ENCODE measurements at places on chromosomes 2 and 18.
A peak's percentile ranks its signal among the peaks of the same experiment; 100 is the strongest.

DNA sequence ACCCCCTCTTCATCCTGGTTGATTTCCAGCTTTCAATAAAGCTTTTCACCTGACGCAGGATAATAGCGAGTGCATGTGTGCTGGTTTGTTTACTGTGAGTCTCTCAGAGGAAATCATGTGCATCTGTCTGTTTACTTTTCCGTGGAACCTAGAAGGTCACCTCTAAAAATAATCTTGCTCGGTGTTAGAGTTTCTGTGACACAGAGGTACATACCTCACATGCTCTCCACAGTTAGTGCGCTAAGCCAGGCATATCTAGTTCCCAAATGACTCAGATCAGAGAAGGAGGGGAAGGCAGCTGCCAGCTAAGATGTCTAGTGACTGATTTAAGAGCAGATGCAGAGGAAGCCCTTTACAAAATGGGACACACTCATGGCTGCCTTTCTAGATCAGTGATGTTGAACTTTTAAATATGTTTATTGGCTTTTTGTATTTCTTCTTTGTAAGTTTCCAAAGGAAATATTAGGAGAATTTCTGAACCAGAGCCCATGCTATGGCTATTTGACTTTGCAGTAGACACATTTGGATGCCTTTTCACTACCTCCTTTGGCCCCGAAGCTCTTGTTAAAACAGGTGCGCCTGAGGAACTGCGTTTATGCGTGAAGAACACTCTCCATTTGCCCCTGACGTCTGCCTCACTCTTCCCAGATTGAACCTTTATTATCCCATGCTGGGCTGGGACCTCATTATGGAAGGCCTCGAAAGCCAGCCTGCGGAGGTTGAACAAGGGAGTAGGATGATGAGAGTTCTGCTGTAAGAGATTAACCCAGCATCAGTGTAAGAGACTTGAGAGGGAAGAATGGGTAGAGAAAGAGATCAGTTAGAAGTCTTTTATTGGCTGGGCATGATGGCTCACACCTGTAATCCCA is 145.6 kb downstream of the FAM161A start:
- peak; percentile 29 for DNase-seq

DNA sequence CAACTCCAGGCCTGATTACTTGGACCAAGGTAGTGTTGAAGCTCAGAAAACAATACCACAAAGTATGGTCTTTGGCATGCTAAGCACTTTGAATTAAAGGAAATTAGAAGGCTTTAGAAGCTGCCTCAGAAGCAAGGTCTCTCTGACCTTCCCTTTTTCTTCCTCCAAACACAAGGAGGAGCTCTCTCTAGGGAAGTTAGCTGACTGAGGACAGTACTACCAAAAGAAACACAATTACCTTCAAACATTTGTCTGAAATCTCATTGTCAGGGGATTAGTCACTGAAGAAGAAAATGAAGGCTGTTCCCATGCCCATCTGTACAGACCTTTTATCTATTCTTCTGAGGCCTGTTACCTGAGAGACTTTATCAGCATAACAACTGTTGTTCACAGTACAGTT is 279.3 kb downstream of the CDH20 start:
- DNase-seq, result no peak

GRCh38 chr18:69758458-69758857 is 189.2 kb downstream of the CD226 start:
- no peak for DNase-seq

- no peak for DNase-seq
Measured at GRCh38 chr18:45580127-45580526, 35.1 kb upstream of the SLC14A2 start.

DNA sequence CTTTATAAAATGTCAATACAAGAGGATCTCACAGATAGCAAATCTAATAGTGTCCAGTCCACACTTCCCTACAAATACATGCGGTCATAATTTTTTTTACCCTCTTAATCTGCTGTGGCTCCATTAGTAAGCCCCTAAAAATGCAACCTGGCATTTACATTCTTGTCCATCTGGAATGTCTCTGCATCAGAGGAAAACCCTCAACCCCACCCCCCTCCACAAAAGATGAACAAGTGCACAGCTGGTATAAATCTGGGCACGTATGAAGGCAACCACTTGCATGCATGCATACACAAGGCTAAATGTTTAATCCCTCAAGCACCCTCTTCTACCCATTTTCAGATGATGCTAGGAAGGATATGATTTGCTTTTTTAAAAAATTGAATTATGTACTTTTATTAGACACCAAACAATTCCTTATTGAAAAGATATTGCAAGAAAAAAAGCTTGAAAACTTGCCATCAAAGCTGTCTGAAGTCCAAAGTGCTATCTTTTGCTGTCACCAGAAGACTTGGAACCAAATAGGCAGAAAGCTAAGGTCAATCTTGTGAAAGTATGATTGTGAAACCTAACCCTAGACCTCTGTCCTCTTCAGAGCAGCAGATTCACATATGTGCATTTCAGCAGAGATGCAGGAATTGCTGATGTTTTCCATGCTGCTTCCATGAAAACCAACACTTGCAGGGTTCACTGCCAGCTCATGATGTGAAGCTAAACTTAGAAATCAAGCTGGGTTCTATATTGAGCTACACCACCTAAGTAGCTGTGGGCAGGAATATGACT is 39.0 kb downstream of the IRS1 start:
- DNase-seq, result peak; percentile 32

GRCh38 chr2:119574108-119574815 is 30.0 kb downstream of the CFAP221 start:
- no peak for DNase-seq

DNA sequence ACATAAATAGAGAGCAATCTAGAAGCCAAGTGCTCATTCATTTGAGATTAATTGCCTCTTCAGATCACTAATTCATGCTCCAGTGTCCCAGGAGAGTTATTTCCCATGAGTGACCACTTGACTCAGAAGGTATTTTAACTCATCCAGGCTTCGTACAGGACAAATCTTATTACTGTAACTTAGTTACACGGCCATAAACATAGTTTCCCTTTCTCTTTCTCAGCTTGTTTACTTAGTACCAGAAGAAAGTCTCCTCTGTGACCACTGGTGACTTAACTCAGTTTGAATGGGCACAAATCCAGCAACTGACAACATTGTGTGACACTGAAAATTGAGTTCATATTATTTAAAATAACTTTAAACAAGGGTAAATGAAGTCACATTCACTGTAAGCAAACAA is 25.3 kb downstream of the MMADHC start:
- no peak for DNase-seq

- no peak for DNase-seq
Measured at GRCh38 chr2:17661460-17661859, 92.2 kb downstream of the SMC6 start.

GRCh38 chr2:46909771-46910419 is 5.7 kb downstream of the MCFD2 start:
- no peak for DNase-seq

GRCh38 chr2:207133820-207134519 is 31.8 kb downstream of the KLF7 start:
- no peak for DNase-seq

DNA sequence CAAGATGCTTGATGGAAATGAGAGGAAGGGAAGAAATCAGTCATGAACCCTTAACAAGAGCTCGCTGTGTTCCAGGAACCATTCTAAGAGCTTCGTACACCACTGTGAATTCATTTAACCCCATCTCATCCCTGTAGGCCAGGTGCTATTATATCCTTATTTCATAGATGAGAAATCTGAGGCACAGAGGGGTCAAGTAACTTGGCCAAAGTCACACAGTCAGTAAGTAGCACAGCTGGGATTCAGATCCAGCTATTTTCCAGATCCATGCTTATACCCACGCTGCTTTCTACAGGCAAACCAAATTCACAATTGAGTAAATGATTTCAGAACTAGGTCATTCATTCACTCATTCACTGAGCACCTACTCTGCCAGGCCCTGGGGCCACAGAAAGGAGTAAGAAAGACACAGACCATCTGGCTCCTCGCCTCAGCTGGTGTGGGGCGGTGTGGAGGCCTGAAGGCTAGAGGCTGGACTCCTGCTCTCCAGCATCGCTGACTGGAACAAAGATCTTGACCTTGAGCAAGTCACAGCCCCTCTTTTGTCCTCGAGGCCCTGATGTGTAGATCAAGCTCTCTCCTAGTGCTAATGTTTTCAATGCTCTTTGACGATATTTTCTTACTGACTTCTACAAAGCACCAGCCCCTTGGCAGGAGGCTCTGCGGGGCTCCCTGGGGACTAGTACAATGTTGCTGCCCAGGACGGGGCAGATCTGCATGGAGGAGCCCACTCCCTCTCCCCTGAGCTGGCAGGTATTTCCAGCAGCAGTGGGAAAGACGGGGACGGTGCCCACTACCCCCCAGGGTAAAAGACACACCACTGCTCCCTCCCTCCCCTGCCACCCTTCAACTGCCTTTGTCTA is 26.5 kb downstream of the STEAP3 start:
- DNase-seq, result no peak

DNA sequence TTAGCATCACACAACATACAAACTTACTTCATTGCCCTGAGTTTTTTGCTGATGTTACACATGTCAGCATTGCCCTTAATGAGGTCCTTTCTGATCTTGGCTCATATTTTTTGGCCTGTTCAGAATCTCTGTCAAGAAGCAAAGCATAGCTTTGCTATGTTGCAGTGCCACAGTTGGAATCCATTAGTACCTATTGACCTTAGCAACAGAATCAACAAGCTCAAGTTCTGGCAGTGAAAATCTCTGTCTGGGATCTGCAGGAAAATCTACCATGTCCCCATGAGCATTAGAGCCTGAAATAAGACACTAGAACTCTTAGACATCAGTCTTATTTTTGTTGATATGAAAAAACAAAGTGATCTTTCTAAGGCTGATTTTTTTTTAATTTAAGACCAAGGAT is 105.6 kb upstream of the FHL2 start:
- no peak for DNase-seq

- no peak for DNase-seq
Measured at GRCh38 chr2:149175956-149176355, 137.5 kb downstream of the LYPD6B start.

- no peak for DNase-seq
Measured at GRCh38 chr2:7438855-7439254, 521.6 kb downstream of the RNF144A start.

DNA sequence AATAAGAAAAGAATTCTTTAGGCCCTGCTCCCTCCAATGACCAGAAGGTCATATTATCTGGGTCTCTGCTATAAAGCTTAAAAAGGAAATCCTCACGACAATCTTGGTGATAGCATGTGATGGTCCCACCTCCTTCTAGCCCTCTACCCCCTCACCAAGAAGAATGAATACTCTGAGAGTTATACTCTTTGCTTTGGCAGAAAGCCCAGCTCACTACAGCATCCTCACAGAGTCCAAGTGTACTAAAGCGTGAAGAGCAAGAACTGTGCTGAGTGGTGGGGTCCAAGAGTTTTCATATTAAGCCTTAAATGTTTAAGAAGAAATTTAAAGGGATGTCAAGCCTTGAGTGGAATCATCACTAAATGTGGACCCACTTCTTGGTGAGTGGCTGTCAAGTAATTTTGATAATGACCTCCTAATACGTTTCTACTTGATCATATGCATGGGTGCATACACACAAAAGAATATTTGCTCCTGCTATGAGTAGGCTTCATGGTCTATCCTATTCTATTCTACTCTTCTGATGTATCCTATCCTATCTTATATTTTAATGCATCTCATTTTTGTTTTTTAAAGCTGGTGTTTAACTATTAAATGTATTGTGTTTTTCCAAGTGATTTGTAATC is 16.5 kb upstream of the SERPINB7 start:
- no peak for DNase-seq

- DNase-seq, result no peak
Measured at GRCh38 chr18:67117804-67118203, 398.7 kb downstream of the DSEL start.

DNA sequence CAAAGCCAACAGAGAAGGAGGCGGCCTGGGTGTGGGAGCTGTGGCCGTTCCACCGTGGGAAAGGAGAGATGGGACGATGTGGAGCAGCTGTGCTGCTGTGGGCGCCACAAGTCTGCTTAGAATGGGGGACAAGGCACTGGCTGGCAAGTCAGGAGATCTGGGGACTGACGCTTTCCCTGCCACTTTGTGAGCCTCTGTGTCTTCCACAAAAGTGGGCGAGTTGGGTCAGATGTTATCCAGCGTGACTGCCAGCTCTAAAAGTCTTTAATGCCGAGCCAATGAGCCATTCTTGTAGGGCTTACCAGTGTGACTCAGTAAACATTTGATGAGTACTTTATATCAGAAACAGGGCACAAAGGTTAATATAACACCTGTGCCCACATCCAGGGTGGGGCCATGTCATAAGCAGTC is 113.6 kb upstream of the MGAT5 start:
- DNase-seq, result no peak

DNA sequence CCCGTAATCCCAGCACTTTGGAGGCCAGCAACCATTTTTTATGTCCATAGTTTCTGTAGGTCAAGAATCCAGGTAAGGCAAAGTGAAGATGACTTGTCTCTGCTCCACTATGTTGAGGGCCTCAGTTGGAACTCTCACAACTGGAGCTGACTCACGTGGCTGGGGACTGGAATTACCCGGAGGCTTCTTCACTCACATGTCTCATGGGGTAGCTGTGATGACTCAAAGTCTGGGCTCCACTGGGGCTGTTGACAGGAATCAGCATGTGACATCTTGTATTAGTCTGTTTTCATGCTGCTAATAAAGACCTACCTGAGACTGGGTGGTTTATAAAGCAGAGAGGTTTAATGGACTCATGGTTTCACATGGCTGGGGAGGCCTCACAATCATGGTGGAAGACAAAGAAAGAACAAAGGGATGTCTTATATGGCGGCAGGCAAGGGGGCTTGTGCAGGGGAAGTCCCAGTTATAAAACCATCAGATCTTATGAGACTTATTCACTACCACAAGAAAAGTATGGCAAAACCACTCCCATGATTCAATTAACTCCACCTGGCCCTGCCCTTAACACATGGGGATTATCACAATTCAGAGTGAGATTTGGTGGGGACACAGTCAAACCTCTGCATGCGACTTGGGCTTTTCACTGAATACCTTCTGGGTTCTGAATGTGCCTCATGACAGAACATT is 7.8 kb upstream of the PPP1R1C start:
- DNase-seq, result no peak

- DNase-seq, result peak; percentile 66
Measured at GRCh38 chr2:63051042-63051794, 588 bp downstream of the OTX1 start.

DNA sequence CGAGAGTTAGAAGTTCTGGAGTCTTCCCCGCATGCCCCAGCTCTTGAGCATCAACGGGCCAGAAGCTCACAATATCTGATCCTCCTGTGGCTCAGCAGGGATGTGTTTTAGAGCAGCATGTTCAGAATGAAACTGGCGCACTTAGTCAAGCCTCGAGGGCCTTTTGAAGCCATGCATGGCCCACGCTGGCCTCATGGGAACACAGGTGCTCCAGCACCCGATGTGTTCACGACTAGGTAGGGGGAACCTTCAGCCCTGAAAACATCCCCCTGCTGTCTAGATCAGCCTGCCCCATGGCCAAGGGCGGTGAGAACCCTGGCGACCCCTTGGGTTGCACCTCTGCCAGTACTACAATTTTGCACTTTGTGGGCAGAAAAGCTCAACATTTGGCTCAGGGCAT is 32.8 kb downstream of the MSH6 start:
- DNase-seq, result no peak
